Caudate nucleus (tissue), 63 donors: ENCODE measurements at places on chromosomes 1 and 21.

DNA sequence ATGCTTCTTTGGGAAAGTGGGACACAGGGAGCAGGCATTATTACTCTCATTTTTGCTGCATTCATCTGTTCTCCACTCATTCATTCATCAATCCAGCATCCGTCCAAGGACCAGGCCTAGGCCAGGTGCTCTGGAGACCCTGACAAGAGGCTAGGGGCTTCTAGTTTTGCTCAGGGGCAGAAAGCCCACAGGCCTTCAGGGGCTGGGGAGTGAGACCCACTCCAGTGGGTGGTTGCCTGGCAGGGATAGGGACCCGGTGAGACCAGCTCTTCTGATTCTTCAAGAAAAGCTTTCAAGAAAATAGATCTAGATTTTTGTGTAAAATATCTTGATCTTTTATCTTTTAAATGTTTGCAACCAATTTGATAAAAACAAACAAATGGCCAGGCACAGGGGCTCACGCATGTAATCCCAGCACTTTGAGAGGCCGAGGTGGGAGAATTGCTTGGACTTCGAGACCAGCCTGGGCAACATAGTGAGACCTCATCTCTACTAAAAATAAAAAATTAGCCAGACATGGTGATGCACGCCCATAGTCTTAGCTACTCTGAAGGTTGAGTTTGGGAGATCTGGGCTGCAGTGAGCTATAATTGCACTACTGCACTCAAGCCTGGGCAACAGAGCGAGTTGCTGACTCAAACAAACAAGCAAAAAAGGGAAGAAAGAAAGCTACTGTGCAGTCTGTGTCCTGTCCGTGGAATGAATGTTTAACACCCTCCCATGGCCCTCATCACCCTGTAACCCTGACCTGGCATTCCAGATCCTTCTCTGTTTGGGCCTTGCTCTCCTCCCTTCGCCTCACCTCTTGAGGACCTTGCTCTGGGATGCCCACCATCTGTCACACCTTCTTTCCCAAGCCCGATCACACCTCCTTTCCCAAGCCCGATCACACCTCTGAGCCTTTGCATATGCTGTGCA, 17.3 kb upstream of the LRP8 start:
- DNase-seq = no peak

DNA sequence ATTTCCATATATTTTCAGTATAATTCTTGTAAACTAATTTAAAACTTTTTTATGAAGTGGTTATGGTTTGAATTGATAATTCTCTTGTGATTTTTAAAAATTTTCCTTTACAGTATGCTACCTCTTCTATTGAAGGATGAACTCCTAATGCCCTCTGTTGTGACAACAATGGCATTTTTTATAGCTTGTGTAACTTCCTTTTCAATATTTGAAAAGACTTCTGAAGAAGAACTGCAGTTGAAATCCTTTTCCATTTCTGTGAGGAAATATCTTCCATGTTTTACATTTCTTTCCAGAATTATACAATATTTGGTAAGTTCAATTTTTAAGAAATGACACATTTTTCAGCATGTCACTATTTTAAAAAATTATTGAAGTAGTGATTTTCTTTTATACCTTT, 61.4 kb downstream of the ALG6 start:
- DNase-seq = no peak

GRCh38 chr1:44724296-44724954, 6.5 kb downstream of the RNU5D-1 start:
- no peak for DNase-seq

DNA sequence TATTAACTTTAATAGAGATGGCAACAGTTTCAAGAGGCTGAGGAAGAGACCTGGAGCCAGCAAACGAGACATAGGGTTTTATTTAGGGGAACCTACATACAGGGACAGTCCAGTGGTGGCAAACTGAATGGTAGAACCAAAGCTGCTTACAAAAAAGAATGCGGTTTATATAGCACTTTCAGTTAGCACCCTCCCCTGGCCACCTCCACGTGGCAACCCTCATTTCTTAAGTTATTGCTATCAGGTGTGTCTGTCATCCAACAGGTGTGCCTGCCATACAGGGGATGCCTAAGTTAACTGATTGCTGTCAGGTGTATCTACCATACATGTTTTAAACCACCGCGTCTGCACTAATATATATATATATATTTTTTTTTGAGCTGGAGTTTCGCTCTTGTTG, 129.2 kb upstream of the DUSP10 start:
- no peak for DNase-seq

- no peak for DNase-seq
Observed at GRCh38 chr1:20071416-20071815, 1.4 kb downstream of the PLA2G5 start.

GRCh38 chr1:46529031-46529630, 22.3 kb downstream of the KNCN start:
- no peak for DNase-seq

DNA sequence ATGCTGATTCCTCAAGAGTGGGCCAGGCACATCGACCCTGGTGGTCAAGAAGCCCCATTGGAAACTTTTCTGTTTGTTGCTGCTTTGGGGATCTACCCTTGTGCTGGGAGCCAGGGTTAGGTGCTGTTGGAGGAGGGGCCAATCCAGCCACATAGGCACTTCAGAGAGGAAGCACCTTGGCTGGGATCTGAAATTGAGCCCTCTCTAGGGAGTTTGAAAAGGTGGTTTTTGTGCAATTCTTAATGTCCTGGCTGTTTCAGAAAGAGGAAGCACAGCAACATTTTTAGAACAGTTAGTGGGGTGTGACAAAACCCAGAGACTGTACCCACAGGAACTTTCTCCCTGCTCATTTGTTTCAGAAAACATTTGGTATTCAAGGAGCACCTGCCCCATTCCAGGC, 17.2 kb upstream of the BEND5 start:
- no peak for DNase-seq

- DNase-seq = no peak
Observed at GRCh38 chr1:22257290-22258275, 114.7 kb upstream of the WNT4 start.

DNA sequence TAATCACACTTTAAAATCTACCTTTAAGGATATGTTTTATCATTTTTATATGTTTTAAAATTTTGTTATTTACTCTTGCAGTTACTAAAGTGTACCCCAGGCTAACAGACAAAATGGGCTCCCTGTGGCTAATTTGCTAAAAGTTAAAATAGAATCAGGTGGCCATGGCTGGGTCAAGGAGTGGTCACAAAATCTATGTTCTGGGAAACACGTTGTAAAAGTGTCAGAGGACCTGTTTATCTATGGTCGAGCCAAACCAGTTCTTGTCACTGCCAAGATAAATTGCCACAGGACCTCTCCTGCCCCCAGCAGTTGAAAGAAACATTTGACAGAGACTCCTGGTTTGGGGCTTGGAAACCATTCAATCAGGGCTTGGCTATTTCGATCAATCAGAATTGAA, 21.2 kb upstream of the TTLL7 start:
- no peak for DNase-seq

DNA sequence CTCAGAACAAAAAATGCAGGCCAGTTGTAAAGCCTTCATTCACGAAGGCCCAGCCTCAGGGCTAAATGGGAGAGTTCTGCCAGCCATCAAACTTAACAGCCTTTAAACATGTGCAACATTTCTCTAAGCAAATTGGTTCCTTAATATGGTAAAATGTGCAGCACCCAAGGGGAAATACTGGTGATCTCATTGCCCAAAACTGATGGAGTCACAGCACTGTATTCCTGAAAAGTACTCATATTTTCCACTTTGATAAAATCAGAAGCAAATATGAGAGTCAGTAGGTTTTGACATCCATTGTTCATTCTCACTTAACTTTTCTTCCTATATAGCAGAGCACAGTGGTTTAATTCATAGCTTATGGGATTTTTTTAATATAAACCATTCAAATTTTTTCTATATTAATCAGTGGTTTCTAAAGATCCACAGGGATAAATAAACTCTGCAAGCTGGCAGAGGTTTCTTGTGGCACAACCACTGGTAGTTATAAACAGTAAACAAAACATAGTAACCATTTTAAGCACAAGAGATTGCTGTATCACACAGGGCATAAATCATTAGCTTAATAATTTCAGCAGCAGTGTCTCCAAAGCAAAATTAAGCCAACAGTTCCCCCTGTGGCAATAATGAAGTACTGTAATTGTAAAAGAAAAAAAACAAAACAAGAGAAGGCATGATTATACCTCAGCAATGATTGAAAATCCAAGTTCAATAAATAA, 106.9 kb upstream of the LYPLAL1 start:
- DNase-seq = no peak

- DNase-seq = no peak
Observed at GRCh38 chr1:211843018-211843417, 12.5 kb upstream of the LPGAT1 start.

GRCh38 chr1:219365451-219365850, 191.8 kb downstream of the LYPLAL1 start:
- DNase-seq = no peak

GRCh38 chr21:44461464-44462001, 6.2 kb downstream of the LRRC3 start:
- DNase-seq = no peak
